ENCODE measurements at places on chromosomes 2 and 18.
A peak's percentile ranks its signal among the peaks of the same experiment; 100 is the strongest.

GRCh38 chr2:65767946-65768345, 335.5 kb upstream of the SPRED2 start:
- DNase-seq = no peak

GRCh38 chr2:197894751-197895274, 90.4 kb downstream of the PLCL1 start:
- no peak for DNase-seq

DNA sequence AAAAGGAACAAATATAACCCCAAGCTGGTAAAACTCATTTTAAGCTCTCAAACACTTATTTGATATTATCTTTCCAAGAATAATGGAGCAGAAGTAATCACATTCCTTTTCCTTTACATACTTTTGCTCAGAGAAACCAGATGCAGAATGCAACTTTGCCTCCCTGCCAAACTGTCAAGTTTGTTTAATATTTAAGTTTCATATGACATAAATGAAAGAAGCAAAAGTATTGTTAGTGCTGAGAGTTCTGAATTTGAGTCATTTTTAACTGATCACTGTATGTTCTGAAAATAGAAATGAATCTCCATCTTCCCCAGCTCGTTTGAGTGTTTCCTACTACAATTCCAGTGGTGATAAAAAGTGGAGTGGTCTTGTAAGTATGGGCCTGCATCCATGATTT, 423.4 kb downstream of the PID1 start:
- no peak for DNase-seq

- no peak for DNase-seq
Observed at GRCh38 chr18:32759611-32760167, 13.1 kb downstream of the KLHL14 start.

DNA sequence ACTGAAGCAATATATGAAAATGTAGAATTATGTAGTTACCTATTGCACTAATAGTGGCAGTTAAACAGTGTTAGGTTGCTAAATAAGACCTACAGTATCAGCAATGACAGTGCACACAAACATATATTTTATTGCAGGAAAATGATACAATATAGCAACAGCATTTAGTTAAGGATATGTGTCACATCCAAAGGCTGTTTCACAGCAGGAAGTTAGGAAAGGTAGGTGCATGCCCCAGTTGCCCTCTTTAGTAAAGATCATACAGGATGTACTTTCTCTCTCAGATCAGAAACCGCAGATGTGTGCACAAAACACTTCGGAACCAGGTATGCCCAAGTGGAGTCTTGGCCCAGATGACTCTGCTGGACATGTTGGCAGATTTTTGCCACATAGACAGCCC, 444.1 kb downstream of the XIRP2 start:
- DNase-seq = no peak

DNA sequence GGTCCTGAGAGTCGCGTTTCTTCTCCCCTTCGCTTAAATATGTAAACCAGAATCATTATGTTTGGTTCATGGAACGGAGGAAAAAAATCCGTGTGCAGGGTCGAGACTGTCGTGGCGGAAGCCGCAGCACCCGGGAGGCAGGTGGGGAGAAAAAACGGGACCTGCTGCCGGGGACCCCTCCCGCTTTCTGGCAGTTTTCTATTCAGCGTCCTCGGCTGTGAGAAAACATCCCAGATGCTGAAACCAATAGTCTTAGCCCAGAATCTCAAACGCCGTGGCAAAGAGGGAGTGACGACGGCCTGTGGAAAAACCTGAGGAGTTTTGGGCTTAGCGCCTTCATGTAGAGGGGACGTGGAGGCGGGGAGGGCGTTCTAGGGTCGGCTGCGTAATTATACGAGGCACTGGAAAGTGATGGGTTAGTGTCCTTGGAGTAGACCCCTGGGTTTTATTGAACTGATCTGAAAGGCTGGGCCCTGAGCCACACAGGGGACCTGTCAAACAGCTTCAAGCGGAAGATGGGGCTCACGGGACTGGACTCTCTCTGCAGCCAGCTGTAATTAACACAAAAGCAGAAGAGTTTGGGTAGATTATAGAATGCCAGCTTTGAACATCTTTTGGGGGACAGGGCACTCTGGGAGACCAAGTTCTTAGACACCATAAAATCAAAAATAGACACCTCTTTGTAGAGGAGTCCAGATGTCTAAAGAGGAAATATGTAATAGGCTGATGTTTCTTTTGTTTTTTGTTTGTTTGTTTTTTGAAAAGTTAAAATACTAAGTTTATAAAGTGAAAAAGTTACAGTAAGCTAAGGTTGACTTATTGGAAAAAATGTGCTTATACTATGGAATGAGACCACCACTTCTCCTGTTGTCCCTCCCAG, 834 bp upstream of the BUB1 start:
- no peak for DNase-seq

GRCh38 chr2:197601726-197602125, 73.7 kb downstream of the RFTN2 start:
- no peak for DNase-seq

GRCh38 chr2:231606941-231607340, 14.3 kb downstream of the TEX44 start:
- DNase-seq = no peak

DNA sequence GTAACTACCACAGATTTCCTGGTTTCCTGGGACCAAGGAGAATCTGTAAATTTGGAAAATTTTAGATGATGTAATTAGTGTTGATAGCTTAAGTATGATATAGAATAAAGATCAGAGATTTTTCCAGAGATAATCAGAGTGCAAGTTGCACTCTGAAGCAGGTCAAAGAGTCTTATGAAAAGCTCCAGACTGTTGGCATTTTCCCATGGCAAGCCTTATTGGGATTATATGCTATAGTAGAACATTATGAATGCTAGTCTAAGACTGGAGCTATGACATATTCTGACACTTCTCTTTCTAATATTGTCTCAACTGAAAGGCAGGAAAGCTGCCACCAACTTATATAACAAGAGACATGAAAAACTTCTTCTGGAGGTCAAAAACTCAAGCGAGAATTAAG, 1638.3 kb upstream of the LRRTM1 start:
- DNase-seq = no peak

GRCh38 chr2:235576337-235576910, 82.6 kb downstream of the AGAP1 start:
- no peak for DNase-seq

GRCh38 chr2:241618296-241618805, 18.6 kb downstream of the THAP4 start:
- no peak for DNase-seq

GRCh38 chr2:235611349-235611748, 117.5 kb downstream of the AGAP1 start:
- DNase-seq = no peak

- no peak for DNase-seq
Observed at GRCh38 chr2:127365211-127365643, 22.5 kb downstream of the MAP3K2 start.

- DNase-seq = peak; percentile 32
Observed at GRCh38 chr2:29063646-29064345, 10.5 kb downstream of the PCARE start.

DNA sequence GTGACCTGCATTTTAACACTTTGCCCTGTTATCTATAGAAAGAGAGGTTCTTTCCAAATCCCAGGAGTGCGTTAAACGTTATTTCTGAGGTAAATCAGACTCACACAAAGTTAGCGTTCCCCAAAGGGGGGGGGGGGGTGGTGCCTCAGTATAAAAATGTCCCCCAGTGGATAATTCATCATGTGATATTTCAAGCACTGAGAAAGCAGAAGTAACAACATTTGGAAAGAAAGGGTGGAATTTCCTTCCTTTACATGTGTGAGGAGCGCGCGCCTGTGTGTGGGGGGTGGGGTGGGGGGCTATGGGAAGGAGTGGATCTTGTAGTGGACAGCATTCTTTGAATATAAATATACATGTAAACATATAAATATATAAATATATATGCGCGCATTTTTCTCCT, 630.9 kb downstream of the NYAP2 start:
- DNase-seq = no peak

GRCh38 chr2:128797533-128797932, 478.9 kb upstream of the HS6ST1 start:
- DNase-seq = no peak

- peak; percentile 68 for DNase-seq
Observed at GRCh38 chr18:59419386-59419785, 60.3 kb upstream of the LMAN1 start.

DNA sequence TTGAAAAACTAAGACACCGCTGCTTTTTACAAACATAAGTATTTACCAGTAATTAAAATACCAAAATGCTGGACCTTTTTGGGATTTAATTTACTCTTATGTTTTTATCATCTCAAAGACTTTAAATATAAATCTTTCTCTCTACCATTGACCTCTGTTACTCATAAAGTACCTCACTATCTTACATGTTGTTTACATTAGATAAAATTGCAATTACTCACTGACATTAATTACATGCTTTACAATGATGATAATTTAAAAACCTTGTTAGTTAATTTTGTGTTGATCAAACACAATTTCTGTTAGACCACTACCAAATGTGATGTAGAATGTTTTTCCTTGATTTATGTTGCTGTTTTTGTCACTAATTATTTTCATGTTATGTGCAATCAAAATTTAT, 139.5 kb downstream of the PTH2R start:
- no peak for DNase-seq

DNA sequence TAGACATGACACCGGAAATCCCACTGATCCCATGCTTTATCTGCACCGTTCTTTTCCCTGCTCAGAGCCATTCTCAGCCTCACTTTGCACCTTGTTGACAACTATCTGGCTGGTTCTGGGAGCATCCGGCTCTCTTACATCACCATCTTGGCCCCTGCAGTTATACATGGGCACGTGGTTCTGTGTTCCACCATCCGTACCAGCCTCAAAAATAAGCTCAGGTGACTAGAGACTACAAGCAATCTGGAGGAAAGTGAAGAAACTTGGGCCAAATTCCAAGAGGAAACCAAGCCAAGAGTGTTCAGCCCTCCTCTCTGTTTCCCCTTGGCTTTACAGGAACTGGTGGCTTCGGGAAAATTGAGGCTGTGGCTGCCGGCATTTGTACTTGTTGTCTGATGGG, 244.6 kb upstream of the ACVR2A start:
- no peak for DNase-seq

DNA sequence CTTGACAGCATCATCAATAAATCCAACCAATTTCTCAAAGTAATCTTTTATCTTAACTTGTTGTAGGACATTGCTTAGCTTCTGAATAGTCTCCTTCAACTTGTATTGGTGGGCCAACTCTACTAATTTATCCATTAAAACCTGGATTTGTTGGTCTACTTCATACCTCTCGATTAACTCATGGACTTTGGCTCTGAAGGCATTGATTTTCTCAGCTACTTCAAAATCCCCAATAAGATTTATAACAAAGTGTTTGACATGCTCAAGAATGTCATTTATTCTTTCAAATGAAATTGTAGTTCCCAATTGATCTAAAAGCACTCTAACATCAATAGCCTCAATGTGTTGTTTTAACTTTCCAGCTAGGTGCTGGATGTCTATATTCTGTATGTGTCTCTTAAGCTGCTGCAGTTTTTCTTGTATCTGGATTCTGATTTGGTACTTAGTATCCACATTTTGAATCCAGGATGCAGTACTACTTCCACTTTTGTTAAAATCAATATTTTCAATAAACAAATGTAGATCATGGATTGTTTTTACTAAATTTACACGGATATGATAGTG, 34.1 kb downstream of the APOB start:
- DNase-seq = no peak

- no peak for DNase-seq
Observed at GRCh38 chr2:69804416-69804815, 25.0 kb upstream of the GMCL1 start.

- DNase-seq = no peak
Observed at GRCh38 chr2:135744760-135745314, 3.2 kb downstream of the UBXN4 start.

- no peak for DNase-seq
Observed at GRCh38 chr2:70942396-70943204, 6.9 kb downstream of the ATP6V1B1 start.

GRCh38 chr2:240596080-240596460, 9.5 kb downstream of the CAPN10 start:
- no peak for DNase-seq

GRCh38 chr2:194015751-194016150, 1641.3 kb upstream of the SLC39A10 start:
- no peak for DNase-seq

DNA sequence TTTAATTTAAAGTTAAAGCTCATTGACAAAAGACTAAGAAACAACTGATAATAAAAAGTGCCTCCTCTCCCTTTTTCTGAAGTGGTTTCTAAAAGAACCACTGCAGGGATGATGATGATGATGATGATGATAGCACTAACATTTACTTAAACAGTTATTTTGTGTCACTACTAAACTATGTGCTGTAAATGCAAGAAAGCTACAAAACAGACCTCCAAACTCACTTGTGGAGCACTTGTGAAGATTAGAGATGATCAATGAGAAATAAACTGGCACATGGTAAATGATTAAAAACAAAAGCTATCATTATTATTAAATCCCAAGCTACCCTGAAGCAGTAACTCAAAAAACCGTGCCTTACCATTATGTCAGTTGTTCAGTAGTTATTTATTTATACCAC, 88.7 kb downstream of the SLC8A1 start:
- no peak for DNase-seq

DNA sequence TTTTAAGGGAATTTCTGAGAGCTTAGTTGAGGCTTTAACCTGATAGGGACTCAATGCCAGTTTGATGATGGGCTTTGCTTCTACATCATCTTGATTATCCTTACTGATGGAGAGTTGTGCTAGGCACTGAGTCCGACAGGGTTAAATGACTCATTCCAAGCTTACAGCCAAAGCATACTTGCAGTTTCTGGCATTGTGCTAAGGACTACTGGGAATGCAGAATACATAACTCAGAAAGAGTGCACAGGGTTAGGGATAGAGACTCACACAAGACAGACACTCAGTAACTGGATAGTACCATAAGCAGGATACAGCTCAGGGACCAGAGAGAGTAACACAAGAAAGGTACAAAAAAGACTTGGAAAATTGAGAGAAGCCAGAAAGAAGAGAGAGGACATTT, 94.1 kb upstream of the SLC14A2 start:
- peak; percentile 83 for DNase-seq

GRCh38 chr2:82599021-82599420, 1860.1 kb downstream of the SUCLG1 start:
- DNase-seq = no peak

GRCh38 chr2:219243291-219243761, 1.9 kb downstream of the GLB1L start:
- no peak for DNase-seq

GRCh38 chr2:98027538-98027937, 31.8 kb upstream of the TMEM131 start:
- no peak for DNase-seq

DNA sequence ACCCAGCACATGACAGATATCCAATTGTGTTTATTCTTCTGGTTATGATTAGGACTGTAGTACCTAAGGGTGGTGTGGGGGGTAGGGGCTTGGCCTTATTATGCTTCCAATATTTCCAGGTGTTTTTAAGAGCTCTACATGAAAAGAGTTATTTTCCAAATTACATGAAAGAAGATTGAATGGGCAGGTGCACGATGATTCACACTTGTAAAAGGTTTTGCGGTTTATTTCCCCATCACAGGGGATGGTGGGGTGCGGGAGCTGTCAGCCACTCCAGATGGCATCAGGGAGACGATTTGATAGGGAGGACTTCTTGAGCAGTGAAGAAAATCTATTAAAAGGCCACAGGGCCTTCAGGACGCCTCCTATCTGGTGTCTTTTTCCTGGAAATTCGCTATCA, 15.1 kb upstream of the CCBE1 start:
- no peak for DNase-seq

GRCh38 chr2:218709908-218710307, 727 bp upstream of the TTLL4 start:
- DNase-seq = no peak

All from GM04503 (cell line).